Fibroblast of skin of scalp (primary cell): ENCODE measurements at places on chromosomes 12 and 14.

DNA sequence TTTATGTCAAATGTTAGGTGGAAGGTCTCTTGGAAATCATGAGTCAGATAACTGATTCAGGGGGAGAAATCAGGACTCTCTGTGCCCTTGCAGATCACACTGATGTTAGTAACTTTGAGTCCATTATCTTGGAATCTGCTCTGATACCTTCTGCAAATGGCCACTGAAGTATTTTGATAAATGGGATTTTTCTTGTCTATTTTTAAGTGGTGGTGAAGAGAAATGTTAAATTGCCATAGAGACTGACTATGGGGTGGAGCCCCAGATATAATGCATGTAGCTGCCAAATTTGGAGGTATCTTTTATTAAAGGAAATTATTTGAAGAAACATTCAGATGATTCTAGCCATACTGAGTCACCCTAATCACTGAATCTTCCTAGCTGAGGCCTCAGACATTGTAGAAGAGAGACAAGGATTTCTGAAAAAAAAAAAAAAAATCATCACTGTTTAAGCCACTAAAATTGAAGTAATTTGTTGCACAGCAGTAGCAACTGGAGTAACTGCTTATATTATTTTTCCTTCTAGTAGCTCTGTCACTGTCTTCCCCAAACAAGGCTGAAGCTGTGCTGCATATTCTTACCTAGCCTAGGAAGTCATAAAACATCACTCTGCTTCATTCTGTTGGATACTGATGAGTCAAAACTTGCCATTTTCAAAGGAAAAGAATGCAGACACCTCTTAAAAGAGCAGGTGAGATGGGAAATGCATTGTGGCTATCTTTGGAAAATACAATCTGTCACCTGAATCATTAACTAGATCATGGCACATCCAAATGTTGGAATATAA is 36.0 kb upstream of the CLEC14A start:
- peak; percentile 75 for DNase-seq

- no peak for DNase-seq
Measured at GRCh38 chr12:10994307-10994706, 3.8 kb downstream of the TAS2R20 start.

DNA sequence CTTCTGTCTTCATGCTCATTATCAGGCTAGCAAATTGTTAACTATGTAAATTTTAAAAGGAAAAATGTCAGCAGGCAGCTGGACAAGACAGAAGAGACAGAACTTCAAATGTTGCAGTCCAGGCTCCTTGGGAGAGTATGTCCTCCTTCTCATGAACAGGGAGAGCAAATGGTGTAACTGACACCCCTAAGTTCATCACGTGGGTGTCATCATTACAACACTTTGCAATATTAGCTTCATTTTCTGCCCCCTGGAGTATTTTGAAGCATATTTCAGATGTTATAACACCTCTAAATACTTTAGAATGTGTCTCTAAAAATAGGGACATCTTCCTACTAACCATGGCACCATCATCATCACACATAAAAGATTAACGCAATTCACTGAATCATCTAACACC is 62.1 kb downstream of the ZNF664 start:
- no peak for DNase-seq

DNA sequence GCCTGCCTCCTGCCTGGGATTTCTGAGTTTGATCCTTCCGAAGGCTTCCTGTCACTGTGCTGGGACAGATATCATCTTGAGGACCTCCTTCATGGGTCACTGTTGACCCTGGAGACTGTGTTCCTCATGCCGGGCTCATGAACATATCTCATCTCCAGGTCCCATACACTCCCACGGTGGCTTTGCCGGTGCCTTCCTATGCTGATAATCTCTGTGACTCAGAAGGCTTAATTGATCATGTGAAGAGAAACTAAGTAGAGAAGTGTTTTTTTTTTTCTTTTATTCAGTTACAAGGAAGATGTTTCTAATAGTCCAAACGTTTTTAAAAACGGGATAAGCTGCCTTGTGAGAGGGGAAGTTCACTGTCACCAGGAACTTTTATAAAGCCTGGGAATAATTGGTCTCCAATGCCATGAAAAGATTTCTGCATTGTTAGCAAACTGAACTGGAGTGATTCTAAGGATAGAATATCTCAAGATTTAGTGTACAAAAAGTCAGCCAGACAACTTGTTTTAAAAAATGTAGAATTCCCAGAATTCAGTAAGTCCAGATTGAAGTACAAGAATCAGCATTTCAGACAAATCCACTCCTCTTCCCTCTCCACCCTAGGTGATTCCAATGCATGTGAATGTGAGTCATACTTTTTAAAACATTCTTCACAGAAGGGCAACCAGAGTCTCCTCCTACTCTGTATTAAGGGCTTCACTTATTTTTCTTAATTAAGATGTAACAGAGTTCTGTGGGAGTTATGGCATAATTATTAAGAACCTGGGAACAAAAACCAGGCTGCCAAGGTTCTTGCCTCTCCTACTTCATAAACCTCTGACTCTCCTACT is 139.8 kb upstream of the LGR5 start:
- DNase-seq, result no peak

- no peak for DNase-seq
Measured at GRCh38 chr14:96261053-96261452, 5.0 kb downstream of the BDKRB1 start.

DNA sequence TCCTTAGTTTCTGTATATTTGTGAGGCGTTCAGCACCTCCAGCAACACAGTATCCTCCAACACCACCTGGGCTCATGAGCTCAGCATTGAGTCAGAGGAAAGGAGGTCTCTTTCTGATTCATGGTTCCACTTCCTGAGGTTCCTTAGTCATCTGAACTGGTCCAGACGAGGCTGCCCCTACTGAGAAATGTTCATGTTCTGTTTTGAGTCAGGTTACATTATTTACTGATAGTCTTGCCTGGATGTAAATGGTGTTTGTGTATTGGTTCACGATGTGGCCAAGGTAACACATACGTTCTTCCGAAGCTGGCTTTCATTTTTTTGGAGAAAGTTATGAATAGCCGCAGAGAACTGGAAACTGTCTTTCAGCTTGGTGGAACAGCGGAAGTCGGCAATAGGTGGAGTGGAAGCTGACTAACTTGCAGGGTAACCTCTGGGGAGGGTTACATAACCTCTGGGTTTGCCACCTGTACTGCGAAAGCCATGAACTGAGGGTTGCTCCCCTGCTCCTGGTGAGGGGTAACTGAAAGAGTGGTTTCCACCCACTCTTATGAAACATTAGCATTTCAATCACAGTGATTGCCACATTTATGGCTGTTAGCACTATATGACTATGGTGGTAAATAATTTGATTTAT is 42.2 kb upstream of the MANSC4 start:
- peak; percentile 28 for DNase-seq

DNA sequence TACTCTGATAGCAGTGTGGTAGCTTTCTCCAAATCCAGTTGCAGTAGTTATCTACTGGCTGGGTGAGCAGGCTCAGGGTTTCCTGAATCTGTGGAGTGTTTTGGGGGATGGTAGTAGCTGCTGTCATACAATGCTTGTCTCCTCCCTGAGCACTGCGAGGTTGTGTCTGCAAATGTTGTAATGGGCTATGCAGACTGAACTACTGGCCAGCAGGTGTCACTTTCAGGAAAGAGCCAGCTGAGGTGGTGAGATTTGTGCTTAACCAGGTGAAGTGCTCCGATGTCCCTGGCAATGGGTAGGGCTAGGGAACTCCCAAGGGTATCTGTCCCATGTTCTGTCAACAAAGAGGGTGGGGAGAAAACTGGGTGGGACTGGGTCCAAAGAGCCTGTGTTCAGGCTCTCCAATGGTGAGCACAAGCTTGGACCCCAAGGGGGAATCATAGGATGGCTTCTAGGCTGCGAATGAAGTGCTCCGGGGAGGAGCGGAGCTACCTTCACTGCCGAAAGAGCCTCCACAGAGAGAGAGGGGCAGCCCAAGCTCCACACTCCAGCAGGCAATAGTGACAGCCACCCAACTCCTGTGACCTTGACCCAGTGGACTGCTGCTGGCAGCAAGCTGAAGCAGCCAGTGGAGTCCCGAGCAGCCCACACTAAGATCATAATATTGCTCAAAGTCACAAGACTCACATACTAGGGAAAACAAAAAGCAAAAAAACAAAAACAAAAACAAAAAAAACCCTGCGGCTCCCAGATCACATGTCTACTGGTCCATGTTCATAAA is 1324.0 kb upstream of the USP15 start:
- DNase-seq, result no peak

DNA sequence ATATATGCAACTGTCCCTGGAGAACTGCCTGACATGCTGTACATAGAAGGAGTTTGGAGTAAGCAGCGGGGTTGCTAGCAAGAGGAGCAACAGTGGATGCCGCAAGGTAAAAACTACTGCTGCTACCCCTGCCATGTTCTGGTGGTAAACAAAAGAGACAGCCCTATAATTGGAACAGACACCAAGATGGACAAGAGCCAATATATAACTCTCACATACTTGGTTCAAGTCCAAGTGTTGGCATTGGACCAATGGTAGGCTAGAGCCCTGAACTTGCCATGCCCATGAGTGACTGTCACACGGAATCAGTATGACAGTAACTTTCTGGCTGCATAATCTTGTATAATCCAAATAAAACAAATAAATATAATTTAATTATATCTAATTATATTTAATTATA is 13.7 kb downstream of the ATXN7L3B start:
- DNase-seq, result no peak

GRCh38 chr12:58809064-58809607 is 111.2 kb downstream of the LRIG3 start:
- peak; percentile 44 for DNase-seq

- DNase-seq, result no peak
Measured at GRCh38 chr12:108187831-108188230, 58.7 kb downstream of the WSCD2 start.

GRCh38 chr12:98456576-98457573 is 58.5 kb upstream of the TMPO start:
- peak; percentile 42 for DNase-seq

DNA sequence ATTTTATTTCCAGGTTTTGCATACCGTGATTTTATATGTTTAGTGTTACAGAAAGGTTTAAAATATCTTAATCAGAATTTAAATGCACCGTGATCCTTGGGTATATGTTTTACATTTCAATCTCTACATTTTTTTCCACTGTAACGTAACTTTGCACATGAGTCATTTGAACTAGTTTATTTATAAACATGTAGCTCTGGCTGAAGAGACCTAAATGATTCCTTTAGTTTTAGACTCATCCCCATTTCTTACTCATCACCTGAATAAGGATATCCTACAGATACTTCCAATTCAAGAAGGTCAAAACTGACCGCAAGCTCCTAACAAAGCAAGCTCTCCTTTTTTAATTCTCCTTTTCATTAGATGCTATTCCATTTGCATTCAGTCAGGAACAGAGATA is 42.7 kb upstream of the SLC6A15 start:
- DNase-seq, result no peak

DNA sequence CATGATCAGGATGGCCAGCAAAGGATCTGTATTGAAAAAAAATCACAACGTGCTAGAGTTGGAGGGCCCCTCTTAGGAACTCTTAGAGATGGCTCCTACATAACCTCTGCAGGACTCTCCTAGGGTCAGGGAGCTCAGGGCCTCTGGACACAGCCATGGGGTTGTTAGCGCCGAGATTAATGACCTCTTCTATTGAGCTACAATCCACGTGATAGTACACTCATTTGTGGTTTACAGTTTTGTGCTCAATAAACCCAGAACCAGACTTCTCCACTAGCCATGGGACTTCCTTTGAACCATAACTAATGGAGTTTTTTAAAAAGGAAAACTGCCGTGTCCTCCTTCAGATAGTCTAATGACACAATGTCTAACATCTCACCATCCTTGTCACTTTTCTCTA is 29.6 kb upstream of the HDAC7 start:
- no peak for DNase-seq

- DNase-seq, result no peak
Measured at GRCh38 chr12:54861927-54862326, 7.6 kb downstream of the MUCL1 start.
